ENCODE measurements at places on chromosomes 7 and 10. TPM values are rescaled to one million over a fixed set of nuclear protein-coding genes. Genes with fewer than 3 reads are reported as not detected.

The IFIT1B gene
- not detected for total RNA-seq

The TRIM50 gene
- total RNA-seq = not detected

The IKZF1 gene
- total RNA-seq = 61.9 TPM

The PLPP4 gene
- total RNA-seq = not detected

The CAV2 gene
- total RNA-seq = 143 TPM

The TRIP6 gene
- 56.5 TPM for total RNA-seq

Measured in lower lobe of right lung (tissue), 2 donors.